ENCODE measurements at places on chromosomes 5 and 9.

GRCh38 chr5:143064218-143064641, 294.1 kb downstream of the ARHGAP26 start:
- DNase-seq: no peak

DNA sequence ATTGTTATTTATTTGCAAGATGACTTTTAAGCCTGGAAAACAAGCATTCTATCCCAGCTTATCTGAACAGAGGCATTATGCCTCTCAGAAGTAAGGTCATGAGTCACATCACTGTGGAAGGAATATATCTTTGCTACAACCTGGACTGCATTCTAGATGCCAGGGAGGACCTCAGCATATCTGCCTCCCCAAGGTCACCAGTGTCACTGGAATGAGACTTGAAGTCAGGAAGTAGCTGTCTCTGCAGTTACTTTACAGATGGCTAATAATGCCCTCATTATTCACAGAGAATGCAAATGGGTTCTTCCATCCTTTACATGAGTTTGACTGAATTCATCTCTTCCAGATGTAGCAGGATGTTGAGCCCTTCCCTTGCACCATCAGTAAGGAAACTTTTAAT, 4.4 kb upstream of the FAM13B start:
- no peak for DNase-seq

GRCh38 chr5:95838001-95838520, 15.5 kb upstream of the GLRX start:
- no peak for DNase-seq

- DNase-seq: no peak
These were observed 772 bp upstream of the TARS1 start for GRCh38 chr5:33439905-33440481.

GRCh38 chr9:5375790-5376477, 36.3 kb upstream of the RLN1 start:
- no peak for DNase-seq
